NCI-H2081 treated with DMSO at 0.1 percent for 48 hours (cell line): ENCODE measurements at places on chromosomes 1 and 21.

DNA sequence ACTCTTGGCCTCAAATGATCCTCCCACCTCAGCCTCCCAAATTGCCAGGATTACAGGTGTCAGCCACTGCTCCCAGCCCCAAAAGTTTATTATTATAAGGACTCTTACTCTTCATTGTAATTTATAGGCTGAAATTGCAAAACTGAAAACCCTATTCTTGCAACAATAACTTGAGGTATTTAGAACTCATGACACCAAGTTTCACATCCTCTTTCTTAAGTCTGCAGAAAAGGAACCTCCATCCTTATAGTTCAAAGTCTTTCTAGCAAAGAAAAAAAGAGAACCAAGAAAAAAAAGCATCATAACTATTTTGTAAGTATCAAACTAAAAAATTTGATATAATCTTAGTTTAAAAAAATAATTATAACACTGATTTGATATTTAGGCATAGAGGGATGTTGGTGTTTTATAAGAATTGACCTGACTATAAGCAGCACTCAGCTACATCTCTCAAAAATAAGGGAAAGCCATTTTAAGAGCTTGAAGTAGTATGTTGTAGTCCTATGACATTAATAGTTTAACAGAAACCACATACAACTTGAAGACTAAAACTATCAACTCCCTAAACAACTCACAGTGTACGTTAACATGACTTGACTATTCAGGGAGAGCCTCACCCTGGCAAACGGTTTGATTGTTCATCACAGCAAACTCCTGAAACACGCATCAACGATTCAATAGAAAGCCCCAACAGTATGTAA is 122.4 kb downstream of the AKT3 start:
- DNase-seq = no peak

GRCh38 chr1:204307334-204307883 is 52.3 kb downstream of the PLEKHA6 start:
- no peak for DNase-seq

GRCh38 chr1:150981177-150981804 is 801 bp upstream of the ANXA9 start:
- peak; percentile 65 for DNase-seq

- no peak for DNase-seq
Measured at GRCh38 chr1:111205714-111206050, 5.2 kb upstream of the DENND2D start.

- DNase-seq = no peak
Measured at GRCh38 chr1:179509384-179509783, 66.4 kb downstream of the NPHS2 start.

GRCh38 chr1:113615425-113615824 is 143.9 kb downstream of the PHTF1 start:
- no peak for DNase-seq

GRCh38 chr1:110504226-110504625 is 14.7 kb downstream of the KCNA10 start:
- no peak for DNase-seq

DNA sequence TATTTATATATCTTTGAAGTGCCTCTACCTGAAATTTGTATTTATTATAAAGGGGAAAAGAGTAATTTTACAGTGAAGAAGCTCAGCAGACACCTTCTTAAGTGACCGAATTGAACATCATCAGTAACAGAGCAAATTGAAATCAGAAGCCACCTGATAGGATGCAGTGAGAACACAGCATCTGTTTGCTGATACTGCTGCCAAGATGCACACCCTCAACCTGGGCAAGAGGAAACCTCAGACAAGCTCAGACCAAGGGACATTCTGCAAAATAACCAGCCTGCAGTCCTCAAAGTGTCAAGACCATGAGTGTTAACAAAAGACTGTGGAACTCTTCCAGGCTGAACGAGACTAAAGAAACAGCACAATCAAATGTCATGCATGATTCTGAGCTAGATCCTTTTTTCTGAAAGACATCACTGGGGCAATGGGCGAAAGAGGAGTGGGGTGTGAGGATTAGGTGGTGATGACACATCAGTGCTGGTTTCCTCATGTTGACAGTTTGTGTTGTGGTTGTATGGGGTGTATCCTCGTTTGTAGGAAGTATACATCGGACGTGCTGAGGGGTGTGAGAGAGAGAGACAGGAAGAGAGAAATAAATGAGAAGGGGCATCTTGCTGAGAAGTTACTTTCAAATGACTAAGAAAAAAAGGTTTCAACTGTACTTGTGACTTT is 103.7 kb downstream of the ABCA4 start:
- no peak for DNase-seq

- DNase-seq = no peak
Measured at GRCh38 chr1:55825461-55825860, 610.3 kb upstream of the USP24 start.

- no peak for DNase-seq
Measured at GRCh38 chr1:9100471-9101043, 28.3 kb downstream of the GPR157 start.

- DNase-seq = no peak
Measured at GRCh38 chr21:25370311-25370744, 237.0 kb downstream of the MRPL39 start.

- DNase-seq = no peak
Measured at GRCh38 chr1:96352733-96353132, 368.9 kb upstream of the PTBP2 start.

GRCh38 chr1:185341196-185341781 is 24.2 kb upstream of the IVNS1ABP start:
- no peak for DNase-seq

GRCh38 chr1:243974451-243975292 is 76.4 kb upstream of the ZBTB18 start:
- DNase-seq = no peak

DNA sequence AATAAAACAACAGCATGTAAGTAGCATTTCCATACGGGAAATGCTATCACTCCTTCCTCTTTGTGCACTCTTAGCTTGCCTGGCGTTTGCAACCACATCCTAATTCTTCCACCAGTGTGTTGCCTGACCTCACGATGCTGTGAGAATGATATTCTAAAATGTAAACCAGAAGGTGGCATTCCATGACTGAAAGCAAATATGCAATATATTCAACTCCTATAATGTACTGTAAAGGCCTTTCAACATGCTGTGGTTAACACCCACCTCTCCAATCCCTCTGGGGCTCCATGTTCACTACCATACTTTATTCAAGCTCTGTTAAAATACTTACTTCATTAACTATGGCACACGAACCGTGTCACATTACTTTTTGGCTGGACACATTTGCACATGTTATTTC is 420.6 kb upstream of the DEPDC1 start:
- DNase-seq = no peak

- DNase-seq = no peak
Measured at GRCh38 chr21:31195334-31196015, 148.6 kb downstream of the TIAM1 start.

DNA sequence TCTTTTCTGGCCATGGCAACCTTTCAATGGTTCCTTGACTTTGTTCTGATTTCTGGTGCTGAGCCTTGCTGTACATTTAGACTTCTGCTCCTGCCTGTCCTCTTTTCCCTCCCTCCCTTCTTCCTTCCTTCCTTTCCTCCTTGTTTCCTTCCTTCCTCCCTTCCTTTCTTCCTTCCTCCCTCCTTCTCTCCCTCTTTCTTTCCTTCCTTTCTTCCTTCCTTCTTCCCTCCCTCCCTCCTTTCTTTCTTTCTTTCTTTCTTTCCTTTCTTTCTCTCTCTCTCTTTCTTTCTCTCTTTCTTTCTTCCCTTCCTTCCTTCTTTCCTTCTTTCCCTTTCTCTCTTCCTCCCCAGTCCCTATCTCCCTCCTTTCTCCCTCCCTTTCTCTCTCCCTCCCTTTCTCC is 10.4 kb upstream of the IGSF21 start:
- no peak for DNase-seq

DNA sequence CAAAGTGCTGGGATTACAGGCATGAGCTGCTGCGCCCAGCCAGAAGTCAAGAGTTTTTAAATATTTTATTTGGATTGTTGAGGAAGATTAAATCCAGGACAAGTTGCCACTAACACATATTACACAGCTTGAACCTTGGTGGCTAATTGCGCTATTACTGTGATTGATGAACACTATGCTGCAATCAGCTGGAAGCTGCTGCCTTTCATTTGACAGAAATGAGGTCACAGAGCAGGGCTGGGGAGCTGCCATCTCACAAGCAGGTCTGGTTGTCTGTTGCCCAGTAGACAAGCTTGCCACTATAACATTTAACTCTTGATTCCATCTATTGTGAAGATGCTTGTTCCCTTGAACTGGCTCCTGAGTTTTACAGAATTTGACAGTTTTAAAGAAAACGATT is 37.4 kb upstream of the NRDC start:
- DNase-seq = no peak

DNA sequence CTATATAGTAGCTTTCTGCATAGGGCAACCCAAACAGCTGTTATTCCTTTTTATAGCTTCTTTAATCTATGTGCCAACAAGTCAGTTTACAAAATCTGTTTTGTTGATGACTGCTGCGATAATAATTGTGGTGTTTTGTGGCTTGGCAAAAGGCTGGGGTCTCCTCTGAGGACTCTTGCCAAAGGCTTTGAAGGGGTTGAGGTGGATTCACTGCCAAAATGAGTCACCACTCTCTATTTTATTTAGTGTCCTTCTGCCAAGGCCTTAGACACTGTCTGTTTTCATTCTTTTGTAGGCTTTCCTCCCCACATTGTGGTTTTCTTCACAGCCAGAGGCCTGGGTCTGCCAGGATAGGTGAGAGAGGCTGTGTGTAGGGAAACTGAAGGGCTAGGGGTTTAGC is 161.8 kb downstream of the NFIA start:
- peak; percentile 71 for DNase-seq

DNA sequence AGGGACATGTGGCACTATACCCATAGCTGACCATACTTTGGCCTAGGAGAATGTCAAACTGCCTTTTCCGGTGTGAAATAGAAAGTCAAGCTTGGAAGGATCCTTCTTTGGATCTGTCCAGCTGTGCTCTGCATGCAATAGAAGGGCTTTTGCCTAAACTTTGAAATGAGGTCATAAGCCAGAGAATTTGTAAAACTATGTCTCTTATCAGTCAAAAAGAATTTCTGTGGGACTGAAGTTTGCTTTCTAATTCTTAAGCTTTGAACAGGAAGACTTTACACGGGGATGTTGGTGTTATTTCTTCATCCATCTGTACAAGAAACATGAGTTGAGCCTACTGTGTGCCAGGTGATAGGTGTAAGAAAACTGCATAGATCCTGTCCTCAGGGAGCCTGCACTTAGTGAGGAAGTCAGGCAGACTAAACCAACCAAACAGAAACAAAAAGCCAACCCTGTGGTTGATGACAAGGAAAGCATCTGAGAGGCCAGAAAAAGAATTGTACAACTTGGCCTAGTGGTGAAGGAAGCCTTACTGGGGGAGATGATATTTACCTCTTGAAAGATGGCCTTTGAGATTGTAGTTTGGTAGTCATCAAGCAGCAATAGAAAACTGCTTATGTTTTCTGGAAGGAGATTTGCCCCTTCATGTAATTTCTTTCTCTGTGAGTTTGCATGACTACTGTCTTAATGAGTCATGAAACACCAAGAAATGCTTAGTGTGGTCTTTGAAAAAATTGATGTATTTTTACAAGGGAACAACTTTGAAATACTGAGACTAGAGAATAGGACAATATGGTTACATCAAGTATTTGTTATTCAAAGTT is 24.8 kb downstream of the TGFB2 start:
- no peak for DNase-seq

DNA sequence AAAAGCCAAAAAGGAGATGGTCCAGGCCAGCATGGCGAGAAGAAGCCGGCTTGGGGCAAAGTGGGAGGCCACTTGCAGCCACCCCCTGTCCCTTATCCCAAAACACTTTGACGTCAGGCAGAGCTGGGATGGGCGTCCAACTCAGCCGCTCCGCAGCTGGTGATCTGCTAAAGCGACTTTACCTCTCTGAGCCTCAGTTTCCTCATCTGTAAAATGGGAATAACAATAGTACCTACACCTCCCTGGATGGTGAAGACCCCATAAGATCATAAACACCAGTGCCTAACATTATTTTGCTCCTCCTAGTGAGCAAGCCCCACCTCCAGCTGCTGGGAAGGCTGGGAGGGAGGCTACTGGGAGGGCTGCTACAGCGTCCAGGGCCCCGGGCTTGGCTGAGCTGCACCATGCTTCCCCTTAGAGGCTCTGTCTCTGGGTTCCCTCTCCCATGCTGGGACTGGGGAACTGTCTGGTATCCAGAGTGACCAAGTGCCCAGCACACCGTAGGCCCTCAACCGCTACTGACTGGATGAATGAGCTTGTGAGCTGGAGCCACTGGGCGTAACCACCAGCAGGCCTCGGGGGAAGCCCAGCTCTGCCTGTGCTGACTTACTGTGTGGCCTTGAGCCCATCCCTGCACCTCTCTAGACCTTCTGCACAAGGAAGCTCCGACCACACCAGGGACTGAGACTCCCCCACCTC is 18.3 kb downstream of the IFFO2 start:
- no peak for DNase-seq

GRCh38 chr1:143691971-143692529 is 279.7 kb downstream of the FAM72C start:
- DNase-seq = no peak

GRCh38 chr1:164726235-164726634 is 167.3 kb downstream of the PBX1 start:
- no peak for DNase-seq

DNA sequence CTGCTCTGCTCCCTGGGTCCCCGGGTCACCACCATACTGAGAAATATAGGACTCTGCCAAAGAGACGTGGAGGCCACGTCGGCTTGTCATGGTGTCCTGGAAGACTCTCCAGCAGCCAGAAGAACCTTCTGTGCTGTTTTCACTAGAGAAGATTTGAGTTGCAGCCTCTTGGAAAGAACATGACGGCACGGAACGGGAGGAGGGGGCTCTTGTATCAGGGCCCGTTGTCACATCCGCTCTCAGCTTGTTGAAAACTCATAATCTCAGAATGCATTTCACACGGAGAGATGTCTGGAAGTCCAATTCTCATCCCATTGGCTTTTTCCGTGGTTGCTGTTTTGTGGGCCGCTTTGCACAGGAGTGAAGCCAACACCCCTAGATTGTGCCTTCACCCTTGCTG is 39.4 kb upstream of the FAM3B start:
- no peak for DNase-seq

GRCh38 chr1:153842006-153842471 is 66.8 kb downstream of the SLC27A3 start:
- no peak for DNase-seq

DNA sequence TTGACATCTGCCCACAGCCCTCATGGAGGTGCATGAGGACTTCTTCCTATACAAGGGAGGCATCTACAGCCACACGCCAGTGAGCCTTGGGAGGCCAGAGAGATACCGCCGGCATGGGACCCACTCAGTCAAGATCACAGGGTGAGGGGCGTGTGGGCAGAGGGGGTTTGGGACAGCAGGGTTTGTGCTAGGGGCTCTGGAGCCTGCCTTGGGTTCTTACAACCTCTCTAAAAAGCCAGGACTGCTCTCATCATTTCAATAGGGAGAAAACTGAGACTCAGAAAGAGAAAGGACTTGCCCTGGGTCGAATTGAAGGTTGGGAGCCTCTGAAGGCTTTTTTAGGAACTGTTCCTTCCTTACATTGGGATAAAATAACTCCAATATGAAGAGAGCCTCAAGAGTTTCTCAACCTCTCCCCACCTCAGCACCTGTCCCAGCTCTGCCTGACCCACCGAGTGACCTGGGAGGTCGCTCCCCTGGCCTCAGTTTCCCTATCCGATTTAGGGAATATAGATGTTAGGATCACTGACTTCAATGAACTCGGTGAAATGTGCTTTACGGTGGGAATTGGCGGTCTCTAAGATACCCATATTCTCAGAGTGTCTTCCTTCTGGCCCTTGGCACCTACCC is 9.5 kb downstream of the TINAGL1 start:
- DNase-seq = no peak

GRCh38 chr1:39525366-39526165 is 34.1 kb downstream of the BMP8A start:
- DNase-seq = no peak

GRCh38 chr1:3134381-3135072 is 65.5 kb downstream of the PRDM16 start:
- no peak for DNase-seq
